ENCODE measurements at places on chromosomes 12 and 14.

DNA sequence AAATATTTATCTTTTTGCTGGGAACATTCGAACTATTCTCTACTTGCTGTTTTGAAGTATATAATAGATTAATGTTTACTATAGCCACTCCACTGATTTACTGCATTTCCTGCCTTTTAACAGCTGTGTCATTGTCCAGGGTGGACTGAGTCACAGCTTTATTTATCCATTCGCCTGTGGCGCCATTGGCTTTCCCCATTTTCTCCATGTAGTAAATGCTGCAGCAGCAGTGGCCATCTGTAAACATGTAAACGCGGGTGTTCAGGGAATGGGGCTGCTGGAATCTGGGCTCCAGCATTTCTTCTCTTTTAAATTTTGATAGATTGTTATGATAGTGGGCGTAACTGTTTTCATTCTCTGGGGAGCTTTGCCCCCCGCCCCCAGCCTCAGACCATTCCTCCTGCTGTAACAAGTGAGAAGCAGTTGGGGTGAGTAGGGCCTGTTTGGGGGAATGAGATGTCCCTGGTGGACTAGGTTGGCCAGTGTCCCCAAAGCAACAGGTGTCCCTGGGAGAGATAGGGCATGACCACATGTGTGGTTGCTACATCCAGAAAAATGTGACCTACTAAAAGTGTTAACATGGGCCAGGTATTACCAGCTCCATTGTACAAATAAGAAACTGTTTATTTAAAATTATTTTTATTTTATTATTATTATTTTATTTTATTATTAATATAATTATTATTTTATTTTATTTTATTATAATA, 32.9 kb downstream of the RIN3 start:
- DNase-seq = no peak

DNA sequence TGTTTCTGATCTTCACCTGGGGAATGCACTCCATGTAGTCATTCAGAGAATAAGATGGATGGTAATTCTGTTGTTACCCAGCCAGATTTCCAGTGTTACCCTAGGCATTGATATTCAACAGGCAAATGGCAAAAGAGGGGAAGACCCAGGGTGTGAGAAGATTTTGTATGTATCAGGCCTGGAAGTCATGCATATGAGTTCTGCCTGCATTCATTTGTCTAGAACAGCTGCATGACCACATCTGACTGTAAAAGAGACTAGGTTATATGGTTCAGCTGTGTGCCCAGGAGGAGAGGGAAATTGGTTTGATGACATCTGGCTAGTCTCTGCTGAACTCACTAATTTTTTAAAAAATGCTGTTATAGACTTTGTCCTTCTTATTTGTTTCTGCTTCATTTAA, 224.9 kb downstream of the NAV3 start:
- no peak for DNase-seq

- peak; percentile 12 for DNase-seq
Observed at GRCh38 chr14:24605435-24606190, 3.9 kb downstream of the GZMH start.

- DNase-seq = no peak
Observed at GRCh38 chr12:52526511-52526951, 6.3 kb upstream of the KRT5 start.

DNA sequence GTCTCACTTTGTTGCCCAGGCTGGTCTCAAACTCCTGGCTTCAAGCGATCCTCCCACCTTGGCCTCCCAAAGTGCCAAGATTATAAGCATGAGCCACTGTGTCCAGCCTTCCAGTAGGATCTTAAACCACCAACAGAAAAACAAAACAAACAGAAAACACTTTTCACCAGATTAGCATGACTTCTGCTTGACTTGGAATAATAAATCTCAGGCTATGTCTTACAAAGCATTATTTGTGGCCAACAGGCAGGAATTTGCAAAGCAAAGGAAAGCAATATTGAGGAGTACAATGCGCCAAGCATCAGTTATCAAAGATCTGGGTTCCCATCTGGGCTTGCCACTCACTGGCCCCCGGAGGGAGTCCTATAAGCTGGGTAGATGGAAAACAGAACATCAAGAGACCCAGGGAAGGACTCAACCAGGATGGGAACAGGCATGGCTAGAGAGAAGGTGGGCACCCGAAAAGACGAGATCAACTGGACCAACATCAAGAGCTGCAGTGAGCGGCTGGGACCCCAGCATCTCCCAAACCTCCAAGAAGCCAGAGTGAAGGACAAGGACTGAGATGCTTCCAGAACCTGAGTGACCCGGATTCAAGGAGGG, 101.2 kb downstream of the TMEM30B start:
- DNase-seq = no peak

DNA sequence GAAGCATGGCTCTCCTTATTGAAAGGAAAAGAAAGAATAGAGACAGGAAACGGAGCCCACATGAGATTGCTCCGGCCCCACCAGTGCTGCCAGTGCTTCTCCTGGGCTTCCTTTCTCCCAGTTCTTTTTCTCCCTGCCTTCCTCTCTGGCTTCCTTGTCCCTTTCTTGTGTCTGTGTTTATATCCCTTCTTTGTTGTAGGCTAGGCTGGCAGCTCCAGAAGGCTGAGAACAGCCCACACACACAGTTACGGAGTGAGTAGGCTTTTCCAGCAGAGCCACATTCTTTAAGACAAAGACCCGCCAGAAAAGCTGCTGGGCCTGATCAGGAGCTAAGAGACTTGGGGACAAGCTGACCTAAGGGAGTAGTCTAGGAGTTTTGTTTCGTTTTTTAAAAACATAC, 13.0 kb downstream of the CIPC start:
- DNase-seq = peak; percentile 87

DNA sequence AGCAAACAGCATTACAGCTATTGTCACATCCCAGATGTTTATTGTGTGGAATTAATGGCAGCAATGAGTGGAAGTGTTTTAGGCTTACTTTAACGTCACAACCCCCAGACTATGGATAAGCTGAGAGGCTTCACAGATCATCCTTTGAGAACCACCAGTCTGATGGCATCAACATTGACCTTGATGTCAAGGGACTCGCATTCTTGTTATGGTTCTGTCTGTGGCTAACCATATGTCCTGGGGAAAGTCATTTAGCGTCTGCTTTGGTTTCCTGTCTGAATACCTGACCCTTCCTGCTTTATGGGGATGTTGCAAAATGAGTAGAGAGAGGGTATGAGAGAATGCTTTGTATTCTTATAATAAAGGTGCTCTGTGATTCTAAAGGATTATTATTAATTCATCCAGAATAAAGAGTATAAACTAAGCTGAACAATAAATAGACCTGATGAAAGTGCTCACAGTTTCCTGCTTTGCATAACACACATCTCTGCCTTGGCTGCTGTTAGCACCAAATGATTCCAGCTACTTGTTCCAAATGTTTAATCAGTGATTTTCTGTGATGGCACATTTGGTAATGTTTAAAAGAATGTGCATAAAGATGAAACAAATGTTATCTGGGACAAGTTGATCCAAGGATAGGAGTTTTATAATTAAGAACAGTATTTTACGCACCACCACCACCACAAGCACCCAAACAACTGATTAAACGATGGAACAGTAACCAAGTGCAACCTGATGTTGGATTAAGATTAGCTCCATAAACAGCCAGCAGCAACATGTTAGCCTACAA, 116.9 kb upstream of the LRIG3 start:
- no peak for DNase-seq

- no peak for DNase-seq
Observed at GRCh38 chr14:104632781-104633180, 28.2 kb upstream of the TMEM179 start.
